Stimulated activated CD4-positive, alpha-beta T cell treated with anti-CD3 and anti-CD28 coated beads, Interleukin-12 subunit alpha, Interleukin-12 subunit beta, amount 100 ng/mL, for 48 hours (primary cell): ENCODE measurements at places on chromosomes 4 and X.

DNA sequence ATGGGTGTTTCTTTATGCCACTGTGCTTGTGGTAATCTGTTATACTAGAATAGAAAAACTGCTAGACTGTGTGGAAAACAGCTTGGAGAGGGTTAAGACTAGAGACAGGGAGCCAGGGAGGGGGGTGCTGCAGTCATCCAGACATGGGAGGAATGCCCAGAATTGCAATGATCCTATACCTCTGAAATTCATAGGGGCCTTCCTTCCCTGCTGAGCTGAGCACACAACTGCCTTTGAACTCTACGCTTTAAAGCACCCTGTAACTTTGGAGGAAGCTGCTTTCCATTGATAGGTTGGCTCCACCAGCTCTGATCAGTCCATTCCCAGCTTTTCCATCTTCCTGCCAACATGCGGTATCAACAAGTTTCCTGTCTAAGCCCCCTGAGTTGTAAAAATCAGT is 155.9 kb upstream of the RASGEF1B start:
- DNase-seq: no peak

GRCh38 chr4:70522626-70523025 is 4.3 kb downstream of the AMTN start:
- no peak for DNase-seq

GRCh38 chr4:118225511-118225910 is 127.3 kb downstream of the PRSS12 start:
- DNase-seq: no peak

DNA sequence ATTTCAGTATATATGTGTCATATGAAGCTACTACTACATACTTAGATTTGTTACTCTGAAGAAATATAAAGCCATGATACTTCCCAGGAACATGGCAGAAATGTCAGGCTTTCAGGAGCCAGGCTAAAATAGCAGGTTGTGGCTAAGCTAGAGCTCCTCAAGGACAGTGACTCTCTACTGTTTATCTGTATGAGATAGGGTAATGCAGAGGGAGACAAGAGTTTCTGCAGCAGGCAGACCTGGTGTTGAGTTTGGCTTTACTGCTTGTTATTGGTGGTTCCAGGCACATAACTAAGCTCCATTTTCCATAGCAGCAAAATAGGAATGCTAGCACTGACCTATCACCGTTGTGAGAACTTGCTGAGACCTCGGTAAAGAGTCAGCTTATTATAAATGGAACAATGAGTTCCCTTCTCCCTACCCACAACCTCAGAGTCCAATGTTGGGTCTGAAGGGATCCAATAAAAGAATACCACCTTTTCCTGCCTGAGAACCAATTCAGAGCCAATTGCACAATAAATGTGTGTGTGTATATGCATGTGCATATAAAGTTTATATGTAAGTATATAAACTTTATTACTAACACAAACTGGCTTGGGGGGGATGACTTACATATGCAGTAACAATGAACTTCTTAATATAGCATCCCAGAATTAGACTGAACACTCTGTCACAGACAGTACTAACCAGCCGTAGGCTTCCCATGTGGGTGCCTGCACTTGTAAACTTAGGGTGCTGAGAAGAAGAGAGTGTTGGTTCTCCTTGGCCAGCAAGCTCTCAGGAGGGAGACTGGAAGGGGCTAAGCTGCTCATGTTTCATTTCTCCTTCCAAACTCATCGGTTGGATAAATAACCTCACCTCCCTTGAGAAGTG is 51.9 kb upstream of the PAQR3 start:
- DNase-seq: no peak

DNA sequence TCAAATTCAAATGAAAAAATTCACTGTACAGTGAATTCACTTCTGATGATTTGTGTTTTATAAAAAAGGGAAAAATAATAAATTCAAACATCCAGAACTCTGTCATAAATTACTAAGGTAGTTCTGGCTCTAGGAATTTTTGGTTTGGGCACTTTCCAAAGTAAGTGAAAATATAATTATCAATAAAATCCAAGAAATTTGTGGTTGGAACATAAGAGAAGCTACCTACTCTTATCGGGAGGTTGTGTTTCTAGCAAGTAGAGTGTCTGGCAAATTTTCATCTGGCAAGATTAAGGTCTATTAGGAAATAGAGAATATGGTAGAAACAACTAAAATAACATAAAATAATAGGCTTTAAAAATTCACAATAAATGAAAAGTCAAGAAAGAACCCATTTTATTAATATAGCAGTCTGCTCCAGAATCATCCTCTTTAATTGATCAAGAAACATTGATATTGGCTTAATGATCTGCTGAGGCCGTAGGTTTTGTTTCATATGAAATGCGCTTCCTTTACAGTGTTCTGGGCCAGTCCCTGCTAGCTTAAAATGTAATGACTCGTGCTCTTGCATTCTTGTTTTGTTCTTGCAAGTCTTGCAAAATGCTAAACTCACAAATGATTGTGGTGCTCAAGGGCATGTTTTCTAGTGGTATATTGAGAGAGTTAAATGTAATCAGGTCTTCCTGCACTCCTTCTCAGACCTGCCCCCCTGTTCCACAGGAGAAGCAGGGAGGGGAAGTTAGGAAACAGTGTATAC is 331.4 kb downstream of the RAPGEF2 start:
- no peak for DNase-seq

DNA sequence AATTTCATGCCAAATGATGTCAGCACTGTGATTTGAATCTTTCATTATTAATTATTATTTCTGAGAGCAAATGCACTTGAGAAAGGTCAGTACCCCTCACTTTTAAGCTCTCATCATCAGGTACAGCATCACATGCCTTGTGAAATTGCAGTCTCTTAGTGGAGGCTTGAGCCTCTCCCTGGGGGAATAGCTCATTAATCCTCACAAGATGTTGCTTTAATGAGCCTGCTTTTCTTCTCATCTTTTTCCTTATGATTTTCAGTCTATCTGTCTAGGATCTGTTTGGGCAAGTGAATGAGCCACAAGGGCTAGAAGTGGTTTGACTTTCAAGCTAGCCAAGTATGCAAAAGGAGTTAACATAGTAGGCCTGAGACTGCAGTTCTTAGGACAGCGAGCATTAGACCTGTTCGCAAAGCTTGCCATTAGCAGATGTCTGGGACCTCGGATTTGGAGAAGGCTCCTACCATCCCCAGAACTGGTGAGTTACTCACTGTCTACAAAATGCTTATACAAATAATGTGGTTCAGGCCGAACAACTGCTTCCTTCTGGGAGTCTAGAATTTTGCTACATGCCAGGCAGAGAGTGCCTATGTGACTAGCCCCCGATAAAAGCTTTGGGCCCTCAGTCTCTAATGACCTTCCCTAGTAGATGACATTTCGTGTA is 174.5 kb downstream of the IL15 start:
- no peak for DNase-seq
